HCEC 1CT (cell line): ENCODE measurements at places on chromosomes 3 and 15.

GRCh38 chr3:8578282-8578681 lies 66.3 kb downstream of the SSUH2 start:
- no peak for DNase-seq

- DNase-seq: no peak
Measured at GRCh38 chr15:84865074-84865569, 19.3 kb upstream of the SLC28A1 start.

- peak; percentile 90 for DNase-seq
Measured at GRCh38 chr15:62932436-62932835, 110.1 kb upstream of the TPM1 start.

- DNase-seq: peak; percentile 70
Measured at GRCh38 chr3:32781211-32781968, 36.4 kb upstream of the TRIM71 start.

DNA sequence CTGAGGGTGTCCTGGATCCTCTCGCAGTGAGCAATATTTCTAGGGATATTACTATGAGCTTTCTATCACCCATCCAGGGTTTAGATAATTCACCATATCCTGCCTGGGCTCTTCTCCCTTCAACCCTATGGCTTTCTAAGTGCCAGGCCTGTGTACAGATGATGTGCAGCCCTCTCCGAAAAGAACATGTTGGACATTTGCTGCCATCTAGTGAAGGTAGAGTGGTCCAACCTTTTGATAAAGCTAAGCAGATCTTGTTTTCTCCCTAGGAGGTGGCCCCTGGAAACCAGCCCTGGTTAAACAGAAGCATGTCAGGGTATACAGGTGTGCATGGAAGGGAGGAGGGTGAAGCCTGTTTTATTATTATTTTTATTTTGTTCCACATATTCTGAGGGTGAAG lies 27.9 kb upstream of the SCN10A start:
- peak; percentile 60 for DNase-seq
